Right renal pelvis (tissue), 4 donors: ENCODE measurements at places on chromosomes 5 and 9. TPM values are rescaled to one million over a fixed set of nuclear protein-coding genes. Genes with fewer than 3 reads are reported as not detected.

GRCh38 chr9:20742833-20743232, 58.8 kb downstream of the FOCAD start:
- DNase-seq, result no peak

ZDHHC11 gene
- 6.9 TPM for polyA plus RNA-seq

DNA sequence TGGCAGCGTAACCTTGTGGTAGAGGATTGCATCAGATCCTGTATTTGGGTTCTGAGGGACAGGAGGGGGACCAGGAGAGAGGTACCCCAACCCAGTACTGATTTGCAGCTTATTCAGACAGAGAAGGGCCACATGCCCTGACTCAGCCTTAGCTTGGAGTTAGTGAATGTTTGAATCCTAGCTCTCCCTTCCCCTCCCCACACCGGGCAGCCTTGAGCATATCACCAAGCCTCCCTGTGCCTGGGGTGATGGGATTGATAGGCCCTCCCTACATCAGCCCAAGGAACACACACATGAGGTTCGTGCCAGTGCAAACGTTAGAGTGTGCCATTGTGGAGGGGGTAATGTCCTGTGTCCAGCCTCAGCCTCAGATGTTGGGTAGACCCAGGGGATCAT, 71.9 kb downstream of the AMBP start:
- no peak for DNase-seq

GRCh38 chr9:29822458-29822857, 2249.2 kb upstream of the C9orf72 start:
- DNase-seq, result no peak

- DNase-seq, result no peak
Measured at GRCh38 chr5:2797160-2797559, 45.7 kb upstream of the IRX2 start.

GRCh38 chr5:17991775-17992174, 357.5 kb downstream of the TAF11L14 start:
- DNase-seq, result no peak

LRRC26 gene
- not detected for polyA plus RNA-seq

SLCO6A1 gene
- polyA plus RNA-seq, result not detected

PCDHA9 gene
- polyA plus RNA-seq, result 0.06 TPM

DNA sequence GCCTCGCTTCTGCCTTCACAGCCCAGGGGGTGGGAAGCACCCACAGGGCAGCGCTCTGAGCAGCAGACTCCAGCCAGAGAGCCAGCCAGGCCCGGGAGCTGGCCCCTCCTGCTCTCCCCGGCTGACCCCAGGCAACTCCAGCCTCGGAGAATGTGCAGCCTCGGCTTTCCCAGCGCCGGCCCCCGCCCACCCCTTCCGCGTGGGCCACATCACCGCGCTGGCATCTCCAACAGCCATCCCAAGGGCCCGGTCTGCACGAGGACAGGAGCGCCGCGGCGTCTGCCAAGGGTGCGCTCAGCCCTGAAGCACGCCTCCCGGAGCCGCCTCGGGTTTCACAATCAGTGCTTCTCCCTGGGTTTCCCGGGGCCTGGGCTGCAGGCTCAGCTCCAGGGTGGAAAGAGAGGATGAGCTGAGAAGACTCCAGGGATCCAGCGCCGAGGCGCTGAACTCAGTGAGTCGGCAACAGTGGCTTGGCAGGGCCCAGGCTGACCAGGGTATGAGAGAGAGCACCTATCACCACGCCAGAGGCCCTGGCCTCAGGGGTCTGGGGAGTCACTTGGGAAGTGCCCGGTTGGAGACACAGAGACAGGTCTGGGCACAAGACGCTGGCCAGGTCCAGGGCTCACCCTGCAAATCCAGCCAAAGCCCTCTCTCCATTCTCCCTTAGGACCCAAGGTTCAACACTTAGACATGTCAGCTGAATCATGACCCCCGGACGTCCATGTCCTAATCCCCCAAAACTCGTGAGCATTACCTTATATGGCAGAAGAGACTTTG, 79.6 kb downstream of the ADAMTS2 start:
- peak; percentile 50 for DNase-seq

- DNase-seq, result no peak
Measured at GRCh38 chr9:16690205-16690604, 180.3 kb downstream of the BNC2 start.

- DNase-seq, result no peak
Measured at GRCh38 chr5:55232271-55232984, 980 bp downstream of the CCNO start.

DNA sequence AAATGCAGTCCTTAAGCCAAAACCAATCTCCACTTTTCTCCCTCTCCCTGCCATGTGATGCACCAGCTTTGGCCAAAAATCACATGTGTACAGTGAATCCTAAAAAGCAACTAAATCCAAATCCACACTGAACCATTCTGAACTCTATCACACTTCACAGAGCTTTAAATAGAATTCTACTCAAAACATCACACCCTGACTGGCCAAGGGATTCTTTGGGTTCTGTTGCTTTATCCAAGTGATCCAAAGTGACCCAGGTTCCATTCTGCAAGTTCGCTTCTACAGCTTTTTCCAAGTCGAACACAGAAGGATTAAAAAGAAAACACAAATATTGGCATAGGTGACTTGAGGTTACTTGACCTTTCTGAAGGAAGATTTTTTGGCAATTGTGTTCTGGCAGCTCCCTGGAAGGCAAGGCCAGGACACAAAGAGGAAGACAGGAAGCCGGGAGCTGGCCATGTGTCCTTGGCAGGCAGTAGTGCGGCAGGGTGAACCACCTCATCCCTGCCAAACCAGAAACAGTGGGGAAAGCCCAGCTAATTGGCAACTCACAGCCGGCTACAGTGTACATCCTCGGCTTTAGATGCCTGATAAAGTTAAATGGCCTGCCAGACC, 115.0 kb downstream of the NFIB start:
- DNase-seq, result no peak

- DNase-seq, result no peak
Measured at GRCh38 chr9:34034698-34035065, 14.0 kb downstream of the UBAP2 start.

- no peak for DNase-seq
Measured at GRCh38 chr5:74226716-74227485, 413.6 kb downstream of the ENC1 start.

DNA sequence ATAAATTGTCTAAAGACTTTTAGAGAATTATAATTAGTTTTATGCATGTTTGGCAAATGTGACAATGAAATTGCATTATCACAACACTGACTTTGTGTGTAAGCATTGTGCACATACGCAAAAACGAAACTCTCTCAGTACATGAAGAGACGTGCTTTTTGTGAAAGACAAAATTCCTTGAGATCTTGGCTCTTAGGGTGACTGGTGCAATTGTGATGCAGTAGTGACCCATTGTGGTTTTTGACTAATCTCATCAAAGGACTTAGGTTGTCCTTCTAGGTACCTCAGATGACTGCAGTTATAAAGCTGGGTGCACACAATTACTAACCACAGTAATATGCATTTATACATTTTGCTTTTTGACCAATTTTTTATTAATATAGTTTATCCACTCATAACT, 25.3 kb upstream of the TYRP1 start:
- no peak for DNase-seq

DNA sequence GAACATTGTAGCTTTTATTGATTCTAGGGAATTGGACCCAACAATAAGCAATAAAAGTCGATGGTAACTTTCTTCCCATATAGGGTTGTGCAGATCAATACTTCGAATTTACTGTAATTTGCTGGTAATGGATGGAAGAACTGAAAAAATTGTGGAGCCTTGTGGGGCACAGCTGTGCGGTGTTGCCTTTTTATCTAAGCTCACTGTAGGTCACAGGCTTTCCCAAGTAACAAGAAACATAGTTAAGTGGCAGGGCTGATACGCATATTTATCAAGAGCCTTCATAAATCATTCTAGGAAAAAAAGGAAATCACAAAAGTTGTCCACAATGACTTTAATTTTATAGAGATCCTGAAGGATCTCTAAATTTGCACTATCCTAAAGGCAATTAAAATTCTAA, 292.9 kb downstream of the MAST4 start:
- no peak for DNase-seq

GRCh38 chr5:150129454-150129812, 26.2 kb downstream of the PDGFRB start:
- no peak for DNase-seq

DNA sequence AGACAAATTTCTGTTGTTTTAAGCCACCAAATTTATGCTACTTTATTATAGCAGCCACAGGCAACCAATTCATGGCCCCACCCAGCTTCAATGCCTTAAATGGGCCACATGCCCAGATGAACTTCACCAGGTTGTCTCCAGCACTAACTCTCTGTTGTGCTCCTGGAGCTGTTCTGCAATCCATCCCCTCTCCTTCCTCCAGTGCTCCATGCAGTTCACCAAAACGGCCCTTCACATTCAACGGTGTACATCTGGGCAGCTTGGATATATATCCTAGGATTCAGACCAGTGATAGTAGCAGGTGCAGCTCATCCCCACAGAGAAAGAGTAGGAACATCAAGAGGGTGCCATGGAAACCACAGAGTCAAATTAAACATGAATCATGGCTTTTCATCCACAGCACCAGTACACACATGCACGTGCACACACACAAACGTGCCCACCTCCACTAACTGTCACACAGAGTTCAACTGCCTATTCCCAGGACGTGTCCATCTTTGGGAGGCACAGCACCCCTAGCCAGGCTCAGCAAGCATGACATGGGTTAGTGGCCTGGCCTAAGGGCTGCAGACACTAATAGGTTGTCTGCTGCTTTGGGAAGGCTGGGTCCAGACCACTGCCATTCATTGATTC, 134.5 kb downstream of the MED10 start:
- DNase-seq, result no peak

- DNase-seq, result no peak
Measured at GRCh38 chr5:128472036-128472435, 66.0 kb downstream of the FBN2 start.

- DNase-seq, result no peak
Measured at GRCh38 chr5:95530416-95530815, 24.4 kb downstream of the SKIC3 start.

GRCh38 chr9:111957856-111958631, 61.4 kb downstream of the UGCG start:
- DNase-seq, result no peak

GRCh38 chr5:146440353-146440752, 6.8 kb upstream of the TCERG1 start:
- DNase-seq, result no peak
